ENCODE measurements at places on chromosomes 6 and 20. TPM values are rescaled to one million over a fixed set of nuclear protein-coding genes. Genes with fewer than 3 reads are reported as not detected.

Gene SMPDL3A
- total RNA-seq = 4.2 TPM

Gene SNPH
- total RNA-seq = 13.4 TPM

DNA sequence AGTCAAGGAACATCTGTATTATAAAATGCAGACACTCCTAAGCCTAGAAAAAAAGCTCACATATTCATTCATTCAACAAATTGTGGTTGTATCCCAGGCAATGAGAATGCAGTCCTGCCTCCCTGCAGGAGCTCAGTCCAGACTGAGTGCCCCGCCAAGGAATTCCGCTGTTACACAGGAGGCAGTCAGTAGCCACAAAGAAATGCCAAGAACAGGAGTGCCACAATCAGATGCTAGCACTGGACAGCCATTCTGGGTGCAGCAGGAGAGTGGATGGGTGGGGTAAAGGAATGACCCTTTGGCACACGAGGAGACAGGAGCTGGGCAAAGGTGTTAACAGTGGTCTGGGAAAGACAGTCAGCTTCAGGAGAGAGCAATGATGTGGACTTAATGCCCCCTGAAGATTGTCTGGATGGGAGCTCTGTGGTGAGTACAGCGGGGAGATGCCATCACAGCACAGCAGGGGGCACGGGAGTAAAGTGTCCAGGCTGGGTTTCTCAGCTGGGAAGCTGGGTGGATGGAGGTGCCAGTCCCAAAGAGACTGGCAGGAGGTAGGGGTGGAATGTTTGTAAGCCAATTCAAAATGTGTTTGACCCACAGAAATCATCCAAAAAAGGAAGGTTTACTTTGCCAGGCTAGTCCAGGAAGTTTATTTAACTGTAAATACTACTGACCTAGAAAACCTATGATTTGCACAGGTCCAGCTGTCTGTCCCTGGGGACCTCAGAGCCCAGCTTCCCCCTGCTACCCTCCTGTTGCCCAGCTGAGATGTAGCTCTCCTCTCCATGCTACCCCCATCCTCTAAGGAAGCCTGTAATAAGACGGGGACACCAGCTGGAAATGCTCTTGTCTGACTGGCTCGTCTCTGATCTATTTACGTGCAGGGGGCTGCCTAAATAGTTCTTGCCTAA is 84.1 kb downstream of the SLC23A2 start:
- DNase-seq = no peak

Gene GUCA1A
- total RNA-seq = not detected

DNA sequence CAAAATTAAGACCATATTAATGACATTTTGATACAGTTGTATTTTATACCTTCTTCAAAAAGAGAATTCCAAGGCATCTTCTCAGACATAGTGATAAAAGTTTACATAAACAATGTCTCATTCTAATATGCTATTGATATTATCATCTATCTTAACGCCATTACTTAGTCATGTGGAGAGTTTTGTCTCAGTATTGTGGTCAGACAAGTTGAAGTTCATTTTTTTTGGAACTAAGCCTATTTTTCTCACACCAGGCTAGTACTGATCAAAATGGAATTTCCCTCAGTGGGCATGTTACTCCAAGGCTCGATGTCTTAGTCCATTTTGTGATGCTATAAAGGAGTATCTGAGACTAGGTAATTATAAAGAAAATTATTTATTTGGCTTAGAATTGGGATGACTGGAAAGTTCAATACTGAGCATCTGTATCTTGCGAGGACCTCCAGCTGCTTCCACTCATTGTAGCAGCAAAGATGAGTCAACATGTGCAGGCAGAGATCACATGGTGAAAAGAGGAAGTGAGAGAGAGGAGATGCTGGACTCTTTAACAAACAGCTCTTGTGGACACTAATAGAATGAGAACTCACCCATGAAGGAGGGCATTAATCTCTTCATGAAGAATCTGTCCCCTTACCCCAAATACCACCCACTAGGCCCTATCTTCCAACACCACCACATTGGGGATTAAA is 825.5 kb upstream of the MANEA start:
- DNase-seq = no peak

Gene BPIFB2
- not detected for total RNA-seq

Gene DOK5
- total RNA-seq = 8.3 TPM

Gene KIAA0408
- 4.7 TPM for total RNA-seq

Gene HSPA1A
- total RNA-seq = 240 TPM

GRCh38 chr6:142692942-142693341 is 252.0 kb downstream of the HIVEP2 start:
- DNase-seq = peak; percentile 34

DNA sequence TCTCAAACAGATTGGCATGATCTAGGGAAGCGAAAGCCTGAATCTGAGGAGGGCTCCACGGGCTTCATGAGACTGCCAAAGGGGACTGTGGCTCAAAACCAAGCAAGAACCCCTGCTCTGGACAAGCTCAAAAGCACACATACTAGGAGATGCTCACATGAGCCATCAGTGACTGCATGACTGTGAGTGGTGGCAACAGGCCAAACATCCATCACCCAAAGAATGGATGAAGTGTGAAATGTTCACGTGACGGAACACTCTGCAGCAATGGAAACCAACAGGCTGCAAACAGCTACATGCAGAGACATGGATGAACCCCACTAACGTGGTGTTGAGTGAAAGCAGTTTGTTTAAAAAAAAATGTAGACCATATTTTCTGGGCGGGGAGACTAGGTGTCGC is 136.3 kb downstream of the PREX1 start:
- no peak for DNase-seq

Gene BIRC7
- not detected for total RNA-seq

GRCh38 chr20:50610212-50610718 is 81.1 kb downstream of the RIPOR3 start:
- DNase-seq = no peak

Gene SMLR1
- not detected for total RNA-seq

DNA sequence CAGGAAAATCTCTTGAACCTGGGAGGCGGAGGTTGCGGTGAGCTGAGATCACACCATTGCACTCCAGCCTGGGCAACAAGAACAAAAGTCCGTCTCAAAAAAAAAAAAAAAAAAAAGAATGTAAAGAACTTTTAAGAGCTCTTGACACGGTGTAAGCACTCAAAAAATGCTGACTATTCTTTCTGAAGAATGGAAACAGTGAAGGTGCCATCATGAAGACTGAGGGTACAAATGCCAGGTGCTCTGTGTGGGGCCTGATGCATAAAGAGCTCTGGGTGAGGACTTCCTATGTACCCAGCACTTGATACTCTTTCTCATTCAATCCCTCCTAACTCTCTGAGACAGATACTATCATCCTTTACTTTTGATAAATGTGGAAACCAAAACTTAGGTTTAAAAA is 45.0 kb upstream of the ENPP5 start:
- no peak for DNase-seq

DNA sequence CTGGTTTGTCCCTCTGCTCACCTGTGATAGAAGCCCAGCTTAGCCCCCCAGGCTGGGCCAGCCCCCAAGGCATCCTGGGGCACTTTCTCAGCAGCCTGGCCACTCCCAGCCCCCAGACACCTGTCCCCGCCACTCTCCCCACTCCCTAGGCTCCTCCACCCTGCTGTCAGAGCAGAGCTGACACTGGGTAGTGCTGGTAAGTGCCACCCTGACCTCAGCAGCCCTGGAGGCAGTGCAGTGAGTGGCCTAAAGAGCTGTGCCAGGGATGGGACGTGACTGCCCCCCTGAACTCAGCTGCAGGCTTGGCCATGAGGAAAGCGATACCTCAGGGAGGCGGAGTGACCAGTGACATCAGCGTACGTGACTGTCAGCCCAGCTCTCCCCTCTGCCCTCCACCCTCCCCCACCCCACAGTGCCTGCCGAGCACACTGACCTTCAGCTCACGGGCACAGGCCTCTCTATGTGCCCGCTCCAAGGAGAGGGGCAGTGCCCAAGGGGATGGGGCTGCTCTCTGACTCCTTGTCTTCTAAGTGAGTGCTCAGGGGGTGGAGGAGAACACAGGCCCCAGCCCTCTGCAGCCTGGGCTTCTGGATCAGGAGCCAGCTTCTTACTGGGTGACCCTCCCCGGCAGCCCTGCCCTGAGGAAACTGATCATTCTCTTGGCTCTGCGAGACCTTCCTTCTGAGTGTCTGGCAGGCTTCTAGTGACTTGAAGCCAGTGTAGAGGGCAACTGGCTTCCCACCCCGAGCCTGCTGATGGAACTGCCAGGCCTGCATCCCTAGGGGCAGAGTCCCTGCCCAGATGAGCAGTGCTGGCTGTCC is 172.7 kb downstream of the MRPL14 start:
- DNase-seq = no peak

DNA sequence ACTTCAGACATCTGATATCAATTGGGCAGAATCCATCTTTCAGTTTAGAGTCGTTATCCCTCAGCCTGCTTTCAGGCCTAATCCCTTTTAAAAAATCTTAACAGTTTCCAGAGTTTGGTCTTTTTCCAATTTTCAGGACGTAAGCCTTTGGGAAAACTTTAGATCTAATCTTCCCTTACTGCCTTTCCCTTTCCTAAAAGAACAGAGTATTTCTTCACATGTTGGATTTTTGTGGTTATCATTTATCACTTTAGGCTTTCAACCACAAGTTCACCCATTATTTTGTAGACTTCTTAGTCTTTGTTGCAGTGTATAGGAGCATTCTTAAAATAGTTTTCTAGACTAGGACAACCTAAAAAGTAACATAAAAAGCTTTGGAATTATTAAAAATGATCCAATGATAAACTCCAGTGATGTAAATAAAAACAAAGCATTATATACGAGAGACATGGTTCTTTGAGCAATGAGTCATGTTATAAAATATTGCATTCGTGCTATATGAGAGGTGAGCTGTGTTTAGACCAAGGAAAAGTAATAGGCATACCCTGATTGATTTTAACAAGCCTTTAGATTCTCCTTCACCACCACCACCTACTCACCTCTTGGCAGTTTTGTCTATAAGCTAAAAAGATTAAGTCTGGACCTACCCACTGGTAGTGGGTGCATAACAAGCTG is 90.4 kb upstream of the MCHR2 start:
- DNase-seq = no peak

DNA sequence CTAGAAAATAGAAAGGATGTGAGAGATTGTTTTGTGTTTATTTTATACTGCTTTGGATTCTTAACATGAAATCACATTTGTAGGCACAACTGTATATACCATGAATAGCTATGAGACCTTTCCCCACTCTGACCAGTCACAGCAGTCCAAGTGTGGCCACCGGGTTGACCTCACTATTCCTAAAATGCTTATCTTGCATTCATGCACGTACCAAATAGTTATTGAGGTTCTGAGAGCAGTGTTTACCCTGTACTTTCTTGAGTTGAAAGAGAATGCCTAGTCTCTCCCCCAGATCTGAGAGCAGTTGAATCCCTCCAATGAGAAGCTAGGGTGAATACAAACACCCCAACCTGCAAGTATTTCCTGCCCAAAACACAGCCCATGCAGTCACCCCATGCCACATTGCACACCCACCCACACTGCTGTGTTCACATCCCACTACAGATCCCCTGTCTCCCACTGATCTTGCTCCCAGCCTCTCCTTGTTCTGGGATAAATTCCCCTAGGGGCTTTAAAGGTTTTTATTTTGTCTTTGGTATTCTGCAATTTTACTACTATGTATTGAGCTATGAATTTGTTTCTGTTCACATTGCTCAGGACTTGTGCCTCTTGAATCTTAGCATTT is 51.6 kb downstream of the GOPC start:
- no peak for DNase-seq

DNA sequence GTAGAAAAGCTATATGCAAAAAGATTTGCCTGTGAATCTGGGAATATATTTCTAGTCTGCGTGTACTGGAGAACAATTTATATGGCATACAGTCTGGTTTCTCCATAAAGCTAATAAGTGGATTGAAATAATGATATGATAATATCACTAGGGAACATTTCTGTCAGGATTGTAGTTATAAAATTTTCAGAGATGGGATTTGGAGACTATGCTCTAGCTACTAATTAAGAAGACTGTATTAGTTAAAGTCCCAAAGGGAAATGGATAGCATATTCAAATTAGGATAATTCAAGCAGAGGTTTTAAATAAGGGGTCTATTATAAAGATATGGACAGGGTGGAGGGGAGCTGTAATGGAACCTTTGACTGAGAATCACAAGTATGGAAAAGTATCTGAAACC is 7.2 kb upstream of the STX11 start:
- no peak for DNase-seq

GRCh38 chr6:100453701-100454521 is 10.8 kb downstream of the SIM1 start:
- no peak for DNase-seq

Gene VIP
- not detected for total RNA-seq

DNA sequence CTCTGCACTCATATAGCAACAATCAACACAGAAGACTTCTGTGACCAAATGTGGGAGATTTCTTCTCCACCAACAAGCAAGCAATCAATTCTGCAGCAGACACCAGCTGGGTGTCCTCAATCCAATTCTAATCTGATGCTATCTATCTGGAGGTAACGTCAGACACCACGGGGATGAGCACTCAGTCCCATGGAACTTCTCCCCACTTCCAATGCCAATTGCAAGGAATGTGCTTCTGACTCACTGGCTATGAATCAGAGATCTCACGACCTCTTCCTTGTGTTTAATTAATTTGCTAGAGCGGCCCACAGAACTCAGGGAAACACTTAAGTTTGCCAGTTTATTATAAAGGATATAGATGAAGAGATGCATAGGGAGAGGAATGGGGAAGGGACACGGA is 103.5 kb upstream of the SIRPG start:
- no peak for DNase-seq

- no peak for DNase-seq
Observed at GRCh38 chr20:52619671-52620070, 352.5 kb upstream of the TSHZ2 start.

GRCh38 chr6:101150226-101150625 is 243.3 kb upstream of the GRIK2 start:
- DNase-seq = no peak

GRCh38 chr20:21272679-21273078 is 30.5 kb upstream of the XRN2 start:
- no peak for DNase-seq

DNA sequence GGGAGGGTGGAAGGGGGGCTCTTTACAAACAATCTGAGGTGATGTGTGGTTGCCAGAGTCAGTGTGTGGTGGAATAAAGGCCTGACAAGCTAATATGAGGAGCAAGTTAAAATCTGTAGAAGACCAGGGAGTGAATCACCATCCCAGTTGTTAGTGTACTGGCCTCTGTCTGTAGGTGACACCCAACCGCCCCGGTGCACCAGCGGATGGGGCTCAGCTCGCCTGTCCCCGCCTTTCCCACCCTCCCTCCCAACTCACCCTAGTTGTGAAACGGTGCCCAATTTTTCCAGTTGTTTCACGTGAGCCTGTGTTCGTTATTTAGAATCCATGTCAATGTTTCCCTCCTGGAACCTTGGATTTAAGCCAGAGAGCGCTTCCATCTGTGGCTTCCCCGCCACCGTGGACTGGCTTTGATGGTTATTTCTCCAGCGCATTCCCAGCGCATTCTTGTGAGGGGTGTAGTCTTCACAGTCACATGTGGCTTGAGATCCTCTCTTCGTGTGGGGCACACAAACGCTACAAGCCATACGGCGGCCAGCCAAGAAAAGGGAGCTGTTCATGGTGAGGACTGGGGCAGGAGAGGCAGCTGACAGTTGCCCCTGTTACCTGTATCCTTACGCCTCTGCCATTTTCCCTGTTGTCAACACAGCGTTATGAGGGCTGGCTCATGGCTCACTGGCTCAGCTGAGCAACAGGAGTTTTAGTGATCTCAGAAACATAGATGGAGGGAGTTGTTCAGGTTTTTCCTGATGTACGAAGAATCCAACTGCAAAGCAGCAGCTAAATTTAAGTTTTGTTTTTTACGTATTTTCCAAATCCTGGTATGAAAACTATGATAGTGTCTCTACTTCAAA is 137.6 kb downstream of the ZDHHC14 start:
- DNase-seq = no peak

- DNase-seq = no peak
Observed at GRCh38 chr6:162940426-162940825, 212.7 kb downstream of the PACRG start.

Gene ABCC10
- total RNA-seq = 24.3 TPM

- DNase-seq = no peak
Observed at GRCh38 chr6:160055813-160056212, 65.8 kb upstream of the SLC22A1 start.

Data from thoracic aorta (tissue), 2 donors.